ENCODE measurements at places on chromosomes 5 and 9. TPM values are rescaled to one million over a fixed set of nuclear protein-coding genes. Genes with fewer than 3 reads are reported as not detected.

DNA sequence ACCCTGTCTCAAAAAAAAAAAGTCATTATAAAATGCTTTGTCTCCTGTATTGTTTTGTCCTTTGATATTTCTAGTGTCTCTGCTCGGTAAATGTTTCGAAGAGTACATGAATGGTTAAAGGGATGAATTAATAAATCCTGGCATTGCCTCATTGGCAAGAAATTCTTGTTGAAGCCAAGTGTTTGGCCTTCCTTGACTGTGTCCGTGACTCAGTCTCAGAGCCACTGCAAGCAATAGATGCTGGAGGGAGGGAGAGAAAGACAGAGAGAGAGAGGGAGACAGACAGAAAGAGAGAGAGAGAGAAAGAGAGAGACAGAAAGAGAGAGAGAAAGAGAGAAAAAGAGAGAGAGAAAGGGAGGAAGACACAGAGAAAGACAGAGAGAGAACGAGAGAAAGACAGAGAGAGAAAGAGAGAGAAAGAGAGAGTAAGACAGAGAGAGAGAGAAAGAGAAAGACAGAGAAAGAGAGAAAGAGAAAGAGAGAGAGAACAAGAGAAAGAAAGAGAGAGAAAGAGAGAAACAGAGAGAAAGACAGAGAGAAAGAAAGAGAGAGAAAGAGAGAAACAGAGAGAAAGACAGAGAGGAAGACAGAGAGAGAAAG, 72.5 kb upstream of the RXRA start:
- no peak for DNase-seq

Gene DEPDC1B
- 28.5 TPM for total RNA-seq

DNA sequence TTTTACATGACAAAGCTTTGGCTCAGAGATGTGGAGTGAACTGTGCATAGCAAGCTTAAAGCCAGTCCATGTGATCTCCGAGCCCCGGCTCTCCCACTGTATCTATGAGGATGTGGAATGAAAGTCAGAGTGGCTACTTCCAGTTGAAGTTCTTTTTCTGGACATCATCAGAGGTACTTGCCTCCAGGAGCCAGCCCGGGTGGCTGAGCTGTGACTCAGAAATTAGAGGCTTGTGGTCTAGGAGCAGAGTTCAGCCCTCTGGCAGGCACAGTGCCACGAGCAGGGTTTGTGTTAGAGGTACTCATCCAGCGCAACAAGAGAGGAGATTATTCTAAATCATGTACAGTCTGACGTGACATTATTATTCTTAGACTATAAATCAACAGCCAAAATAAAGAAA, 322.5 kb downstream of the CDK5RAP2 start:
- peak; percentile 63 for DNase-seq

Gene POU5F2
- 0.24 TPM for total RNA-seq

- peak; percentile 60 for DNase-seq
Observed at GRCh38 chr9:16484744-16485143, 385.7 kb downstream of the BNC2 start.

Gene MARCOL
- not detected for total RNA-seq

- no peak for DNase-seq
Observed at GRCh38 chr5:102796498-102796897, 41.4 kb downstream of the PAM start.

GRCh38 chr5:148857474-148857873, 31.1 kb downstream of the ADRB2 start:
- DNase-seq: no peak
